ENCODE measurements at places on chromosomes 16 and 17.

DNA sequence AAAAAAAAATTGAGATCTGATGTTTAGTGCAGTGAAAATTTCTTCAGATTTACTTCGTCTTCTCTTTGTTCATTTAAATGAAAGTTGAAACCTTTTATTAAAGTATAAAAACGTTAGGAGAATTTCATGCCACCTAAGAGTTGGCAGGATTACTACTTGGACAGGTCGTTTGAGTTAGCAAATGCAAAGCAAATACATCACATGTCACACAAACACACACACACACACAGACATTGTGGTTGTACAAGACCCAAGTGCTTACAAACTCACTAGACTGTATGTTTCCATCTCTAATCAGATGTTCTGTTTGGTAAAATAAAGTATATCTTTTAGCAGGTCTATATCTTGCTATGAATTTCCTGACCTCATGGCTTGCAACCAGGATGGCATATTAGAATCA, 185.6 kb upstream of the COX10 start:
- DNase-seq, result no peak

DNA sequence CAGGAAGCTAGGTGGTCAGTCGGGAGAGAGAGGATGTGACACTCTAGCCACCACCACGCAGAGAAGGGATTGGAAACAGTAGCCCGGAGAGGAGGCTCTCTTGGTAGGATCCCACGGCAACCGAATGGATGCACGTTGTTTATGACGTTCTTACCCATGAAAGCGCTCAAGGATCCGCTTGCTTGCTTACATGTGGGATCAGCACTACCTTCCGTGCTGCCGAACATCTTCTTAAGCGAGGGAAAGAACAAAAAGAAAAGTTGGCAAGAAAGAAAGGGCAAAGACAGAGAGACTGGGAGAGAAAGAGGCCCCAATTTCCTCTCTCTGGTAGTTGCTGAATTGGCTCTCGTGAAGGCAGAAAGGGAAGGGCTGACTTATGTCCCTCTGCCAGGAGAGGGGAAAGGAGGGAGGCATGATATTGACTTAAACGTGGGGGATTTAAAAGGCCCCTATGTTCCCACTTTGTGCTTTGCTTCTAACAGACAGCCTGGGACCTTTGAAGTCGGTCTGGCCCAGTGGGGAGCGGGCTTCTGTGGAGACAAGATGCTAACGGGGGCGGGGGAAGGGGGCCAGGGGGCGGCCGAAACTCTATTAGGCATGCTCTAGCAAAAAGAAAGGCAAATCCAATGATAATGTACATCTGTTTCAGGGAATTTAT, 35.4 kb downstream of the SNX20 start:
- DNase-seq, result no peak

- DNase-seq, result no peak
Measured at GRCh38 chr17:73643001-73643851, 1.0 kb downstream of the SDK2 start.

DNA sequence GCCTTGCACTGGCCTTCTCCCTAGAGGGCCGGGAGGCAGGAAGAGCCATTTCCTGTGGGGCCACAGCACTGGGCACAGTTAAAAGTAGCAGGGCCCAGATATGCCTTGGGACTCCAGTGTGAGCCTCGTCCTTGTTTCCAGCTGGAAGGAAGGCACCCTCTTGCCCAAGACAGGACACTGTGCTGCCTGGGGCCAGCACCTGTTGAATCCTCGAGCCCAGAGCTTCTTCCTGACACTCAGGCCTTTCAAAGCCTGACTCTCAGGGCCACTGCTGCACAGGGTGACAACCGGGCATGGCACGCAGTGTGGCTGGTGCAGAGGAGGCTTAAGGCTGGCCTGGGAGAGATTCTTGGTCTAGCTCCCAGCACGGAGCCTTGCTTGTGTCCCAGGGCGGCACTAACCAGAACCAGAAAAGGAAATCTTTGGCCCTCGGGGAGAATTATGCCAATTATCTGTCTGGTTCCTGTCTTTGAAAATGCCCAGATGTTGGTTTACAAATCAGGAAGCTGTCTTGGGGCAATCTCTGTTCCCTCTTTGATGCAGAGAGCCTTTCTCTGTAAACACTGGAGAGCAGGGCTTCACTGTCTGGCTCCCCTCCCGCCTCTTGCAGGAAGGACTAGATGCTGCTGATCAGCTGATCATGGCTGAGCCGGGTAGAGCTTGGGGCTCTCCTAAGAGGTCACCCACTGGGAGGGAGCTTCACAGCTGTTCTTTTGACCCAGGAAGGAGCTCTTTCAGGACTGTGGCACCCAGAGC, 11.1 kb downstream of the LDHD start:
- DNase-seq, result peak; percentile 16

- no peak for DNase-seq
Measured at GRCh38 chr16:27108826-27109665, 42.3 kb downstream of the C16orf82 start.

GRCh38 chr17:8503807-8504206, 68.1 kb downstream of the NDEL1 start:
- no peak for DNase-seq

DNA sequence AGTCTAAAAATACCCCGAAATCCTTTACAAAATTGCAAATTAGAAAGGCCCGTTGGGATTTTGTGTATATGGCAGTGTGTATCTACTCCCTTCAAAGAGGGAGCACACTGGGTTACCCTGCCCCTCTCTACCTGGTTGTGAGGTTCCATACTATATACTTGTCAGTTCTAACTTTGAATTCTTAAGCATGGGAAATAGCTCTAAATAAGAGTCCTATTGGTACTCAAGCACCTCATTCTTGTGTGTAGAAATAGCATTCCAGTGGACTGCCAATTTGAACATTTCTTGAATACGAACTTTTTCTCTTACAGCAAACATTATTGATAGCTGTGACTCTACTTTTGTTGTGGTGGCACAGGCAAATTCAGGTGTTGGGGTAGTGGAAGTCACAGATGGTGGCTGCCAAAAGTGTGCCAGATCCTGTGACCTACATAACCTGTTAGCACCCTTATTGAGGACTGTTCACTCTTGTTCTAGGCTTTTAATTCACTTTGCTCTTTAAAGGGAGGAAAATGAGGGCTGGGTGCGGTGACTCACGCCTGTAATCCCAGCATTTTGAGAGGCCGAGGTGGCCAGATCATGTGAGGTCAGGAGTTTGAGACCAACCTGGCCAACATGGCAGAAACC, 16.1 kb downstream of the ESRP2 start:
- no peak for DNase-seq

- no peak for DNase-seq
Measured at GRCh38 chr16:53081032-53081424, 26.2 kb downstream of the CHD9 start.

- no peak for DNase-seq
Measured at GRCh38 chr17:51132964-51133319, 12.3 kb upstream of the SPAG9 start.

- no peak for DNase-seq
Measured at GRCh38 chr16:46555951-46556350, 65.2 kb downstream of the SHCBP1 start.

GRCh38 chr17:76707985-76708807, 2.6 kb downstream of the MXRA7 start:
- no peak for DNase-seq

DNA sequence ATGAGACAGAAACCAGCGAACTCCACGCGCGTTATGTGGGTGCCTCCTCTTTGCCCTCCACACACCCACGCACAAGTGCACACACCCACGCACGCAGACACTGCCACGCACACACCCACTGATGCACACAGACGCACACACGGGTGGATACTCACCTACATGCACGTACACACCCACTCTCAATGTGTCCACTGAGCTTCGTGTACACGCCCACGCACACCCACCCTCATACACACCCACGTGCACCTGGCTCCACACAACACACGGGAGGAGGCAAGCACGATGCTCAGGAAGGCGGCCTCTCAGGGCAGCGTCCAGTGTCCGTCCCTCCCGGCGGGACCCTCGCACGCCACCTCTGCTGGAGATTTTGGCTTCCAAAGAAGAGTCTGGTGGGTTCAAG, 4.2 kb downstream of the RFNG start:
- no peak for DNase-seq

GRCh38 chr16:25606069-25606468, 85.7 kb upstream of the HS3ST4 start:
- DNase-seq, result no peak

DNA sequence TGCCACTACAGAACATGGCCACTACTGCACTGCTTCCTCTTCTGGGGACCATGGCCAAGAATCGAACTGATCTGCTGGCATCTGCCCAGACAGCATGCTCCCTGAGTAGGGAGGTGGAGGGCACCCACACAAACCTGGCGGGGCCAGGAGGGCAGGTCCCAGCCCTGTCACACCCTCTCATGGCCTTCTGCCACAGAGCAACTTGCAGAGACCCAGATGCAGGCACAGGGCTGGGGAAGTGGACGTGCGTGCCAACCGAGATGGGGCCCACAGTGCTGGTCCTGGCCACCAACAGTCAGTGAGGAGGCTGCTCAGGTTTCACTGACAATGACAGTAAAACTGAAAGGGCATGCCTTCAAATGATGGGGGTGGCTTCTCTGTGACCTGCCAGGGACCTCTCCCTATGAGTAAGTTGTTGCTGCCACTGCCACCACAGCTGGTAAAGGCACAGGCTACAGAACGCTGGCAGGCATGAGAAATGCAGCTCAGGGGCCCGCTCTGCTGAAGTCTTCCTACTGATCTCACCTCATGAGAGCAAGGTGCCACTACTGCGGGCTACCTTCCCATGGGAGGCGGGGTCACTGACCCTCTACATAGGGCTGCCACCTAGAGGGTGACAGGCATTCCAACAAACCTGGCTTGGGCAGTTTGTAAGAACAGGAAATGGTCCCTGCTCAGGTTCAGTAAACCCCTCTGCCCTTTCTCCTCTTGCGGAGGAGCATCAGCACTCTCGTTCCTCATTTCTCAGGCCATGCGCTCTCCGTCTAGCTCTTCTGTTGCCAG, 15.5 kb downstream of the HIC1 start:
- DNase-seq, result peak; percentile 27

GRCh38 chr16:3051494-3051893, 5.1 kb downstream of the MMP25 start:
- DNase-seq, result no peak

- peak; percentile 95 for DNase-seq
Measured at GRCh38 chr16:78742501-78743283, 643.2 kb downstream of the WWOX start.

- no peak for DNase-seq
Measured at GRCh38 chr16:59913666-59914065, 1179.5 kb upstream of the GOT2 start.

DNA sequence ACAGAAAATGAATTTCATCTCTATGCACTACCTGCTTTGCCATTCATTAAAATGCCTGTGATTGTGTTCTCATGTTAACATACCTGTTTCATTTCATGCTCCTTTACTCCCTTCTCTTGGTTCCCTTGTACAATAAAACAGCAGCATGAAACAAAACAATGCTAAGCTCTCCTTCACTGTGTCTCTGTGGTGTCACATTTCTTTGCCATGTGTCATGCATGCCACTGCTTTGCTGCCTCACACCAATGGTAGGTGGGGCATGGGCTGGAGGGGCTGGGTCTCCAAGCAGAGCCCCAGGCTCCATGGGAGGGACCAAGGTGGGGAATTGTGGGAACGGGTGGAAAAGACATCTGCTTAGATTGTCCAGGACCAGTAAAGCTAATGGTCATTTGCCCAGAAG, 83.6 kb downstream of the RGS9 start:
- no peak for DNase-seq

DNA sequence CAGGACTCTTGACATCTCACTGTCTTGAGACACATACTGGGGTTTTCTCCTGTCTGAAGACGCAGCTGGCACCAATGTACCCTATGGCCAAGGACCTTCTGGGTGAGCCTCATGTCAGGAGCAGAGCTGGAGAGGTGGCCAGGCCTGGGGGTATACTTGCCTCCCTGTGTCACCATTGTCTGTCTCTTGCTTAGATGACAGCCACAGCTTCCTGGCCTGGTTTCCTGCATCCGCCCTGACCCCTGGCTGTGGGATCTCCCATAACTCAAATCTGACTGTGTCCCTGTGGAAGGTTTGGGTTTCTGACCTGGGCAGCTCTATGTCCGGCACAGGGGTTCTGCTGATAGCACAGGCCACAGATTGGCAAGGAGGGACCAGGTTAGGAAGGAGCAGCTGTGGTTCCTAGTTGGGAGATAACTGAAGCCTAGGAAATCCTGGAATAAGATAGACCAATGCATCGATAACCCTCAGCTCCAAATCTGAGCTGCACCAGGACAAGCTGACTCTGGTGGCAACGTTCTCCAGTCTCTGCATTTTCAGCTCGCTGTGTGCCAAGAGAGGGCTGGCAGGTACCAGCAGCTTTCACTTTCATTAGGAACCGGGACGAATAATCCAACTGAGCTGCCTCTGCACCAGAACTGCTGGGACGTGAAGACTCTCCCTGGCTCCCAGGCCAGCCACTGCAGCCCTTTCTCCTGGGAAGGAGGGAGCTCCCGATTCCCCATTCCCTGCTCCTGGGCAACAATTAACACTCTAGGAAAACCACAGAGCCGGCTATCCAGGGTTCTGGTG, 5.0 kb downstream of the DEXI start:
- no peak for DNase-seq

DNA sequence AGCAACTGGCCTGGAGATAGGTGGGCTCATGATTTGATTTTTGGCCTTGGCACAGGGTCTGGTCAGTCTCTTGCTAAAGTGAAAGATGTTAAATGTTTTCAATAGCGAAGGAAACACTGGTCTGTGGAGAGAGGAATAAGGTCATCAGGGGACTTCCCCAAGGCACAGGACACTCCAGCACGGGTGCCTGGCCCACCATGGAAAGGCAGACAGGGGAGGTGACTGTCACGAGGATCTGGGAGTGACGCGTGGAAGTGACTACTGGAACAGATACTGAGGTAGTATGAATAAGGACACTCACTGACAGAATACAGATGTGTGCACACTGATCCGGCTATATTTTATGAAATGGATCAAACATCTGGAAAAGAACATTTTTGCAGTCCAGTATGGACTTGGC, 16.7 kb upstream of the ICAM2 start:
- DNase-seq, result no peak

- DNase-seq, result no peak
Measured at GRCh38 chr16:55835581-55835980, 2.7 kb upstream of the CES1 start.

DNA sequence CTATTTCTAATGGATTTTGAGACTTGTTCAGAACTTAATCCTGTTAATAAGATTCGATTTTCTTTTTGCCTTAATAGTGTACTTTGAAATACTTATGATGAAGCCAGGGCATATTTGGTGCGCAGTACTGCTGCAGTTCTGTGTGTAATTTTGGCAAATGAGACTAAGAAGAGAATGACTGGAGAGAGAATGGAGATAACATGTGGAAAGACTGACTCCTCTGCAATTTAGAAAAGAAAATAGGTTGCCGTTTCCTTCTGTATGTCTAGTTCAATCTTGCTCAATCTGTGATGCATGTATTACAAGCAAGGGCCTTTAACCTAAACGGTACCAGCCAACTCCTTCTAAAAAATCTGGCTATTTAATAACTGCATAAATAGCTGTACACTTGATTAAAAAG, 285.1 kb upstream of the CDH11 start:
- DNase-seq, result no peak

DNA sequence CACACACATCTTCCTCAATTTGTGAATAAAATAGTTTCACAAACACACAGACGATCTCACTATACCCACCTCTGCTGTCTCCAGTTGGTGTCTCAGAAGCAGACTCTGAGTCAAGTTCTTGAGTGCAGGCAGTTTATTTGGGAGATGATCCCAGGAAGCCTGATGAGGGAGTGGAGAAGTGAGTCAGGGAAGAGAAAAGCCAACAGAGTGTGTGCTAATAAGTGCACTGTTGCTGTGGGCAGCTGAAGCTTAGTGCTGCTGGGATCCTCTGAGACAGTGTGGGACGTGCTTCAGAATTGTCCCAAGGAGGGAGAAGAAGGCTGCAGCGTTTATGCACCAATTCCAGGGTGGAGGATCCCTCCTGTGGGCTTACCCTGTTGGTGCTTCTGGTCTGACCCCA, 423.2 kb upstream of the C16orf82 start:
- no peak for DNase-seq

Data from CD4-positive, alpha-beta T cell treated with Interleukin-4 for 4 hours (primary cell).